ENCODE measurements at places on chromosomes 4 and X. TPM values are rescaled to one million over a fixed set of nuclear protein-coding genes. Genes with fewer than 3 reads are reported as not detected.

The GUCY1B1 gene
- total RNA-seq = not detected

The AR gene
- total RNA-seq = 0.33 TPM

The HMX1 gene
- not detected for total RNA-seq

The CT47B1 gene
- total RNA-seq = not detected

The NOX1 gene
- total RNA-seq = not detected

The LEF1 gene
- total RNA-seq = 67.4 TPM

The PRSS12 gene
- not detected for total RNA-seq

The GC gene
- total RNA-seq = not detected

The NPY1R gene
- not detected for total RNA-seq

The PAGE2 gene
- not detected for total RNA-seq

The MORC4 gene
- total RNA-seq = 6.3 TPM

The KLKB1 gene
- not detected for total RNA-seq

The MAGEB1 gene
- not detected for total RNA-seq

The CCDC158 gene
- total RNA-seq = not detected

The SCD5 gene
- 0.20 TPM for total RNA-seq

The POLN gene
- 4.0 TPM for total RNA-seq

The BOD1L1 gene
- total RNA-seq = 32.2 TPM

The MAGEA9B gene
- total RNA-seq = not detected

The FNIP2 gene
- 16.9 TPM for total RNA-seq

The STK32B gene
- total RNA-seq = not detected

The CD99 gene
- 389 TPM for total RNA-seq

The SOX3 gene
- not detected for total RNA-seq

The SLC6A14 gene
- total RNA-seq = not detected

The UGT2B11 gene
- not detected for total RNA-seq

The TNMD gene
- not detected for total RNA-seq

The ZMAT1 gene
- total RNA-seq = 3.0 TPM

The CFI gene
- 0.35 TPM for total RNA-seq

The MEPE gene
- total RNA-seq = not detected

The CCKAR gene
- total RNA-seq = not detected

The ZNF41 gene
- 9.0 TPM for total RNA-seq

The BLOC1S4 gene
- 22.9 TPM for total RNA-seq

The IL2 gene
- 2.1 TPM for total RNA-seq

The CLGN gene
- not detected for total RNA-seq

The DMP1 gene
- not detected for total RNA-seq
